ENCODE measurements at places on chromosomes 16 and 17.

- DNase-seq = no peak
Measured at GRCh38 chr17:57391076-57391825, 134.9 kb downstream of the MSI2 start.

DNA sequence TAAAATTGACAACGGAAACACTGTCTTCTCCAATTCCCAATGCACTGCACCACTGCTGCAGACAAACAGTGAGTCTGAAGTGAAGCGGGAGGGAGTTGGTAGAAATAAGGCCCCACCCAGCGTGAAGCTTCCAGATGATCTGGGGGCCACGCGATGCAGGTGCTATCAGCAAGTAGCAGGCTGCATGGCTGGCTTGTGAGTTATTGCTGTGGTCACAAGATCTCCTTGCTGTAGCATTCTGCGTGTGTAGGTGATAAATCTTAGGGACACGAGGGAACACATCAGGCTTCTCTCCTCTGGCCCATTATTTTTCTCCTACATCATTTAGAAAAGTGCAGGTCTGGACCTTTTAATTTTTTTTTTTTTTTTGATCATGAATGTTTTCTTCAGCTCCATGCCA, 407.6 kb downstream of the TMEM114 start:
- DNase-seq = no peak

GRCh38 chr17:16552637-16553045, 16.4 kb downstream of the ZNF287 start:
- DNase-seq = no peak

- DNase-seq = no peak
Measured at GRCh38 chr16:73056448-73056847, 8.5 kb upstream of the ZFHX3 start.

GRCh38 chr17:49117587-49118230, 14.9 kb upstream of the B4GALNT2 start:
- no peak for DNase-seq

GRCh38 chr17:2697611-2698162, 13.9 kb downstream of the CLUH start:
- no peak for DNase-seq

- peak; percentile 85 for DNase-seq
Measured at GRCh38 chr17:3911271-3912053, 4.8 kb downstream of the P2RX1 start.

DNA sequence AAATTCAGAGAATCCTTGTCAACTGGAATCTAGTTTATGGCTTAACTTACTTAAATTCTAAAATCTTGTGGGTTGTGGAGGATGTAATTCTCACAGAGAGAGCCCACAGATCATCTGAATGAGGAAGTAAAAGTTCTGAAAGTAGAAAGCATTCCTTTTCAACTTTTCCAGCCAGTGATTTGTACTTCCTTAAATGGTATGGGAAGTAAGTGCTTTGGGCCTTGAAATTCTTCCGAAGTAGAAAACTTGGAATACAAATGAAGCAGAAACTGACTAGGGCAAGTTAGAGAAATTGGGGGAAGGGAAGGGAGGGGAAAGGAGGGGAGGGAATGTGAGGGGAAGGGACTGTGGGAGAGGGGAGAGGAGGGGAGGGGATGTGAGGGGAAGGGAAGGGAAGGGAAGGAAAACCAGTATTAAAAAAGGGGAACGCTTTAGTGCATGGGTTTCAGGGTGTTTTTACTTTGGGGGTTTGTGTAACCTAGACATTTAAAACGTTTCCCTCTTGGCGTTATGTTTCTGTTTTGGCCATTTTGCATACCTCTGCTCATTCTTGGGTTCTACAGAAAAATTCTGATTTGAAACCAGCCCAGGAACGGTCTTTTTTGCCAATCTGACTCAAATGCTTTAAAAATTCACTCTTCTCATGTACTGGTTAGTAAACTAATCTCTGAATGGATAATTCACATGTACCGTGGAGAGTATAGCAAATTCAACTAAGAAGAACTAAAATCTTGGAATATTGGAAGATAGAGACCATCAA, 15.5 kb upstream of the SNTB2 start:
- no peak for DNase-seq

- no peak for DNase-seq
Measured at GRCh38 chr16:17224350-17224749, 246.4 kb downstream of the XYLT1 start.

DNA sequence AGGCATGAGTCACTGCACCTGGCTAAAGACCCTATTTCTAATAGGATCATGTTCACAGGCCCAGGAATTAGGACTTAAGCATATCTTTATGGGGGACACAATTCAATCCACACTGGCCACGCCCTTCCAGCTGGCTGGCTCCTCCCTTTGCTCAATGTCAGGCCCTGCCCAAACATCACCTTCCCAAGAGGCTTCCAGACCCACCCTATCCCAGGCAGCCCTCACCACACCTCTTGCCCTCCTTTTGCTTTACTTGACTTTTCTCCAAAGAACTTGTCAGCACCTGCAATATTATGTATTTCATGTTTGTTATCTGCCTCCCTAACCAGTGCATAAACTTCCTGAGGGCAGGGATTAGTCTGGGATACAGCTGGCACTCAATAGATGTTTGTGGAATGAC, 109.6 kb upstream of the CDH5 start:
- DNase-seq = no peak

DNA sequence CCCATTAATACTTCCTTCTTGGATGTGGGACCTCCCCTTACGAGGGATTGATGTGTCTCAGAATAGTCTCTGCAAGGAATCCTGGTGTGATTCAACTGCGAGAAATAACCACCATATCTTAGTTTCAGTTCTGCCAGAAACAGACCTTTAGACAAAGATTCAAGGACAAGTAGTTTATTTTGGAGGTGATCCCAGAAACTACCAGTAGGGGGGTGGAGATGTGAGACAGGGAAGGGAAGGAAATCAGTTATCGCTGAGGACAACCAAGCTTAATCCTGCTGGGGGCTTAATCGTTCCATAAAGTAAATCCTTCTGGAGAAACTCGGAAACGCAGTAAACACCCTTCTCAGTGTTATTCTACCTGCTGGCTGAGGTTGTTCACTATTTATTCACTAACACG, 5.0 kb upstream of the SDR42E1 start:
- DNase-seq = no peak

GRCh38 chr17:73856556-73856955, 212.3 kb upstream of the SDK2 start:
- DNase-seq = no peak

DNA sequence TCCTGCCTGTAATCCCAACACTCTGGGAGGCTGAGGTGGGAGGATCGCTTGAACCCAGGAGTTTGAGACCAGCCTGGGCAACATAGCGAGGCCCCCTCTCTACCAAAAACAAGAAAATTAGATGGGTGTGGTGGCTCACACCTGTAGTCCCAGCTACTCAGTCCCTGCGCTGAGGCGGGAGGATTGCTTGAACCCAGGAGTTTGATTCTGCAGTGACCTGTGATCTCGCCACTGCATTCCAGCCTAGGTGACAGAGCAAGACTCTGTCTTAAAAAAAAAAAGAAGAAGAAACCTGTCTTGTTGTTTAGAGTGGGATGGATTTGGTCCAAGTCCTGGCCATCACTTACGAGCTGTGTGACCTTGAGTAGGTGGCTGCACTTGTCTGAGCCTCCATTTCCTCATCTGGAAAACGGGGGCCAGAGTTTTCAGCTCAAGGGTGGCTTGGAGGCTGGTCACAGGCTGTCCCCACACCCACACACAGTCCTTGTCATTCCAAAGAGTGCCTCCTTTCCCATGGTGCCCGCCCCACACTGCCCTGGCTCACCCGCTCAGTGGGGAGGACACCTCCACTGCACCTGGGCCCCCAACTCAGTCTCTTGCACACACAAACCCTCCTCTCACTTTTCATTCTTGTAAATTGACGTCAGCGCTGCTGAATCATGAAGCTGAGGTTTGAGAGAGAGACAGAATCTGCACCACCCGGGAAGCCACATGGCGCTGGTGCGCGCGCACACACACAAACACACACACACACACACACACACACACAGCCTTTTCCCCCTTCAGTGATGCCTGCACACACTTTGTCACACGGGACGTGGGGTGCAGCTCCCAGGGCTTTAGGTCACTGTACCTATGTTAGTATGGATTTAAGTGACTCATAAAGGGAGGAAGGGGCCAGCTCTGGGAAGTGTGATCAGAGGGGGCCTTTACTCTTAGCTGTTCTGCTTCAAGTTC, 4.2 kb downstream of the SOCS1 start:
- DNase-seq = peak; percentile 70

DNA sequence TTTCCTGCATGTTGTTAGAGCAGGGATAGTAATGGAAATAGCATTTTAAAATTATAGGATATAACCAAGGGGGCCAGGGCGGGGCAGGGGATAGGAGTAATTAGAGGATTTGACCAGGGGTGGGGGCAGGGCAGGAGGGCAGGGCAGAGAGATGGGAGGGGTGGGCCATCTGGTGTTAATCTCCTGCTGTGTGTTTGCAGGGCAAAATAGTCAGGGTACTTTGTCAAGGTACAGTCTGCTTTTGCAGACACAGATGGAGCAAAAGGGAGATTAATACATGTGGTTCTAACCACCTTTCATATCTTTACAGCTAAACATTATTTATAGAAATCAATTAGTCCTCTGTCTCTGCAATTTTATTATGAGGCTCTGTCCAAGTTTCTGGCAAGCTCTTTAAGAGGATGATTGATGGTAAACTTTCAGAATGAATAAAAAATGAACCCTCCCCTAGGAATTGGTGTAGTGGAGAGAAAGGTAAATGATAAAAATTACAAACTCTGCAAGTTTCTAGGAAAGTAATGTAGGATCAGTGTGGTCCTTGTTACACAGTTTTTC, 6.6 kb downstream of the ANKFN1 start:
- no peak for DNase-seq

GRCh38 chr16:66858740-66859396, 14.7 kb downstream of the CA7 start:
- no peak for DNase-seq

DNA sequence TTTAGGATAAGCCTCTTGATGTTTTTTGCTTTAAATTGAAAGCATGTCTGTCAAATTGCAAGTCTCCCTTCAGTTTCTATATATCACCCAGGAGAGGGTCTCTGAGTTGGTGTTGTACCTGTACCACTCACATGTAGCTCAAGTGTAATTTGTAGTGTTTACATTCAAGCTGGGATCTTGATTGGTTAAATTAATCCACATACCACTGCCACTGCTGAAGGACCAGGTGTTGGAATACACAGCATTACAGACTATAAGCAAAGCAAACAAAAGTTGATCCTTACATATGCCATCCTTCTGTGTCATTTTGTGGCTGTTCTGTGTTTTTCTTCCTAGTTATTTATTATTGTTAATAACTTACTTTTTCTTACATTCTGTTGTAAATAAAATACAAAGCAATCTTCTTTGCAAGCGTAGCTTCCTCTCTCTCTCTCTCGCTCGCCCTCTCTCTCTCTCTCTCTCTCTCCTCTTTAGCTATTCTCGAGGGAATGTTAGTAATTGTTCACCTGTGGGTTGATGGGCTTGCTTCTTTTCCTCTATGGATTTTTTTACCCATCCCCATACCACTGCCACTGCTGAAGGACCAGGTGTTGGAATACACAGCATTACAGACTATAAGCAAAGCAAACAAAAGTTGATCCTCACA, 20.8 kb upstream of the NOL11 start:
- no peak for DNase-seq

DNA sequence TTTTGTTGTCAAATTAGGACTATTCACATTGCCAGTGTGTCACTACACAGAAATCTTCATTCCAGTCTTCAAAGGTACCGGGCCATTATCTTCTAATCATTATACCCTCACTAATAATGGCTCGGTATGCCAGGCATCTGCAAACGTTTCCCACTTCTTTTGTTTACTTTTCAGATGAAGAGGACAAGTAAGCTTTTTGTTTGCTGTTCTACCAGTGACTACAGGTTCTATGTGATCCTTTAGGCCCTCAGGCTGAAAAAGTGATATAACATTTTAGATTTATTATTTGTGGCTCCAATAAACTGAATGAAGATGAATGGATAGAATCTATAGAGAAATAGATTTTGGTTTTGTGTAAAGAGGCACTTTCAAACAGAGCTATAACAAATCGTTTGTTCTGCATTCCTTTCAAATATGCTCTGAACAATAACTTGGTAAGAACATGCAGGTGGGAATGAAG, 403 bp upstream of the KRTAP3-1 start:
- no peak for DNase-seq

DNA sequence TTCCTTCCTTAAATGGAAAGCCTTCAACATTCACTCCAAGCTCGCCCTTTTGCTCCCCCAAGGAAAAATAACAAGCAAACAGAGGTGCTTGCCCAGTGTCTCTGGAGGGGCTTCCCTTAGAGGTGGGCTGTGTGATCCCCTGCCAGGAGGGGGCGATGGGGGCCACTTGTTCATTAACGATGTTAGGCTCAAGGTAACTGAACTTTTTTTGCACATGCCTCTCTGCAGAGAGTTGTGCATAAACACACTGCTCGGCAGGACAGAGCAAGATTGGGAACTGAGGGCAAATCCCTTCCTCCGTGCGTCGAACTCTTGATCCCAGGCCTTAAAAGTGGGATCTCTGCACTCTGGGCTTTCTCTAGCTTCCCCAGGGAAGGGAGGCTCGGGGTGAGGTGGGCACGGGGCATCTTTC, 15.5 kb upstream of the NAGLU start:
- DNase-seq = peak; percentile 24

DNA sequence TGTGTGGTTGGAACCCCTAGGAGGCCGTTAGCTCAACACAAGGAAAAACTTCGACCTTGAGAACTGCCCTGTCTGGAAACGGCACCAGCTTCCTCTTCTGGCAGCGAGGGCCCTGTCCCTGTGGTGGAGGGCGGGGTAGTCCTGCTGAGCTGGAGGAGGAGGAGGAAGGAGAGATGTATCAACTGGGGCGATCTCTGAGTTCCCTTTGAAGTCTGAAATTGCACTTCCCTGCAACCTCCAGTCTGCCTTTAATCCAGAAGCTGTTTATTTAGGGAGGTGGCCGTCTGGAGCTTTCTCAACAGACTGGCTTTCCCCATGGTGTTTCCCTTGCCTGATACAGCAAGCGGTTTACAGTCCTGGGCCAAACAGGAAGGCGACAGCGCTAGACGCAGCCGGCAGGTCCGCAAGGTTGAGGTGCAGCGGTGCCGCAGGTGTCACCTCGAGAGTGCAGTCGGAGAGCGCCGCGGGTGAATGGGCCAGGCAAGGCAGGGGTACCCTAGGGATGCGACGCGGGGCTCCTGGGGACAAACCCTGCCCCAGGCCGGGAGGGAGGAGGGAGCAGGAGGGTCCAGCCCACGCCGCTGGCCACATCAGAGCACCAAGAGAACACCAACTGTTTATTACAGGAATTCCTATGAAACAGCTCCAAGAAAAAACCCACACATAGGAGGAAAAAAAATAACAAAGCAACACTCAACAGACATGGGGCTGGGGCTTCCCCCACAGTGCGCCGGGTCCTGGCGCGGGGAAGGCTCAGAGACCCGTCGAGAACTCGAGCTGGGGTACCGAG, 11.4 kb upstream of the MRPS23 start:
- DNase-seq = no peak

DNA sequence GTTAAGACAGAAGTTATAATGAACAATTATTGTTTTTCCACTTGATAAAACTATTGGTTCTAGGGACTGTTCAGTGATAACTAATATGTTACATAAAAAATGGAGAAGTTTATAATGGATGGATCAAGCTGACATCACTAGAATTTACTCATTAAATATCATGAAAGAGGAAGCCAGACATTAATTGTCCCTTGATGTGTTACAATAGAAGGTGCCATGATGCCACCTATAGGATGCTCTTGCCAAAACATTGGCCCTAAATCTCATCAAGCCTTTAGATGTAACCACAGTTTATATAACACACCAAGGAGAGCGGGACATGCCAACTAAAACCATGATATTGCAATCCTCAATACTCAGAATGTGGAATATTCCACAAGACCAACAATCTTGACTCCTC, 147.9 kb upstream of the MON1B start:
- DNase-seq = no peak

All from naive thymus-derived CD8-positive, alpha-beta T cell (primary cell).